Activated naive CD8-positive, alpha-beta T cell treated with anti-CD3 and anti-CD28 coated beads for 36 hours (primary cell): ENCODE measurements at places on chromosomes 2 and 18. TPM values are rescaled to one million over a fixed set of nuclear protein-coding genes. Genes with fewer than 3 reads are reported as not detected.

CCNT2 gene
- 28.3 TPM for total RNA-seq

GRCh38 chr2:218895759-218896500, 15.3 kb downstream of the WNT10A start:
- no peak for DNase-seq

- no peak for DNase-seq
Measured at GRCh38 chr2:238738917-238739316, 109.0 kb upstream of the TWIST2 start.

DNA sequence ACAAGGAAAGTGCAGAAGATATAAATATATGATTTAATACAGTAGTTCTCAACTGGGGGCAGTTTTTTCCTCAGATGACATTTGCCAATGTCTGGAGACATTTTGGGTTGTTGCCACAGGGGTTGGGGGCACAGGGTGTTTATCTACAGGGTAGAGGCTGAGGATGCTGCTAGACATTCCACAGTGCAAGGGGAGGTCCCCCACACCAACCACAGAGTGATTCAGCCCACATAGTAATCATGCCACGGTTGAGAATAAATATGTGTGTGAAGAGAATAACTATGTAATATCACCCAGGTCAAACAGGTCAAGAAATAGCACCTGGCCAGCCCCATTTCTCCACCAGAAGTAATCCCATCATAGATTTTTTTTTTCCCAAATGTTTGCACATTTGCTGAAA, 17.9 kb downstream of the DYSF start:
- DNase-seq: no peak

DNA sequence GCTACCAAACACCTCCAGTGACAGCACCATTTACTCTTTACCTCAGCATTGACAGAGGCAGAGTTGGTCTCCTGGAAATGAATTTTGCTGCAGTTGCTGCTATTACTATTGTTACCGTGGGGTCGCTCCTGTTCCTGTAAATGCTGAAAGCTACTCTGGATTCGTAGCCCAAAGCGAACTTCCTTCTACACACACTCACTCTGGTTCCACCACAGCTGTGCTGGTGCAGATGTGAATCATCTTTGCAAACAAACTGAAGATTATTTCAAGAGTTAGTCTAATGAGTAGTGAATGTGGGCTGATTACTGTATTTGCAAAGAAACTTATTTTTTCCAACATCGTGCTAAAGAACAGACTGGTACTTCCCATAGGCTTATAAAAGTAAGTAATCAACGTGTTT, 304.0 kb downstream of the LPIN1 start:
- DNase-seq: no peak

DNA sequence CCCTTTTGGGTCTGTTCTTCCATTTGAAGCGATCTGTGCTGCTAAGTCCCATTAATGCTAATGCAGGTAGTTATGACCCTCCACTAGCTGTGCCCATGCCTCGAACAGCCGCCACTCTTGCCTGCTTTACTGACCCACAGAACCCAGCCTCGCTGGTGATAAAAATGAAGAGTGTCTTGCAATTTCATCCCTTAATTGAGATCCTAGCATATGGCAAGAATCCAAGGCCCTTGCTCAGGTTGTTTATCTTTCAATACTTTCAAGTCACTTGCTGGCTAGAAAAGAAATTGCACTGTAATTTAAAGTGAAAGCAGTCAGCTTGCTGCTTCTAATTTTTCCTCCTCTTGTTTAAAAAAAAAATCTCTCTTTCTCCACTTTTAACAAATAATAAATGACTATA, 73.6 kb downstream of the ZNF521 start:
- no peak for DNase-seq

DNA sequence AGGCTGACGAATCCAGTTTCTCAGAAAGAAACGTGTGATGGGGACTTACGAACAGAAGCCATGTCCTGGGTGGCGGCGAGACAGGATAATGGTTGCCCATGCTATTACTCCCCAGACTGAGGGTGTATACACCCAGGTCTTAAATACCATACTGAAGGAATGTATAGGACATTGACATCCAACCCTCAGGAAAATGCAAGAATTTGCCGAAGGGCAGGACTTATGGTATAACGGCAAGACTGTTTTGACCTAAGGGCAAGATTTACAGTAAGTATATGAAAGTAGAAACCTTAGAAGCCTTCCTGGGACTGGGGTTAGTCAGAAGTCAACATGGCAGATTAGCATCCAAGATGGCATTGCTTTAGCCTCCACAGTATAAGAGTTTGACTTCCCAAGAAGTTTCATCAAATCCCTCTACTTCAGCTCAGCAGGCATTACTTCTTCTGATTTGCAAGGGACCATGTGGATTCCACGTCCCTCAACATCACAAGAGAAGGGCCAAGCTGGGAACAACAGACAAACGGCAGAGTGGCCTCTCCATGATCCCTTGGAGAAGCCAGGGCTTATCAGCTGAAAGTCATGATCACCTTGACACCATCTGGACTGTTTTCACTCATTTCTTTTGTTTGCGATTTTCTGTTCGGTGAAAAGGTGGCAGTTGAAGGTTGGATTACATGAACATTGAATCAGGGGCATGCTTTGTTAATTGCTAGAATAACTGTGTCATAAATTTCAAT, 21.1 kb downstream of the ST3GAL5 start:
- no peak for DNase-seq

DNA sequence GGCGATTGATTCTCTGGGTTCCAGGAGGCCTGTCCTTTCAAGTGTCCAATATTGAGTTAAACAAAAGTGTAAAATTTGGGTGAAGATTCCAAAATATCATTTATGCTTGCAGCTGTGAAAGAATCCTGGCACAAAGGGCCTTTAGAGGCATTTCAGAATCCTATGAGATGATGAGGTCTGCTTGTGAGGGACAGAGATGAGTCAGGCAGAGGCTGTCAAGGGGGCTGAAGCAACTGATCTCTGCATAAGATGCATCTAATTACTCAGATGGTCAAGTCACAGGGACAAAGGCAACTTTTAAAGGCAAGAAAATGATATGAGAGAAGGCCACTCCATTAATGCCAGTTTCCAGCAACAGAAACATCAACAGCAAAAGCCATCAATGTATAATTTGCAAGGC, 78.8 kb downstream of the FHOD3 start:
- DNase-seq: no peak

CPO gene
- not detected for total RNA-seq

ACTG2 gene
- 0.27 TPM for total RNA-seq

GRCh38 chr2:188725746-188726360, 248.3 kb upstream of the COL3A1 start:
- no peak for DNase-seq

MARCO gene
- not detected for total RNA-seq

TNFRSF11A gene
- total RNA-seq: 2.4 TPM

GRCh38 chr2:217246108-217246507, 386.2 kb upstream of the TNP1 start:
- peak; percentile 11 for DNase-seq

DNA sequence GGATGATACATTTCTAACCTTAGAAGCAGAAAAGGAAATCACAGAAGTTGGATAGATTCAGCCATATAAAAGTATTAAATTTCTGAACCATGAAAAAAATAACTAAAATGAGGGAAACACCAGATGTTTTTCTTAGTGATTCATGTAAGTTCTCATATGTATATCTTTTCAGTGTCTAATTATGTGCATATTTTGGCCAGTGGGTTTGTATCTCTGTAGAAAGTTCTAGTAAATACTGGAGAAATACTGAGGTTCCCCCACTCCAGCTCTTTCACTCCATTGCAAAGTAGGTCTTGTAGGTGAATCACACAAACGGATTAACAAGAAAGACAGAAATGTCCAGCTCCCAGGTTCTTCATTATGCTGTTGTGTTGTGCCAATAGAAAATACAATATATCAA, 222.3 kb downstream of the NEDD4L start:
- no peak for DNase-seq

DNA sequence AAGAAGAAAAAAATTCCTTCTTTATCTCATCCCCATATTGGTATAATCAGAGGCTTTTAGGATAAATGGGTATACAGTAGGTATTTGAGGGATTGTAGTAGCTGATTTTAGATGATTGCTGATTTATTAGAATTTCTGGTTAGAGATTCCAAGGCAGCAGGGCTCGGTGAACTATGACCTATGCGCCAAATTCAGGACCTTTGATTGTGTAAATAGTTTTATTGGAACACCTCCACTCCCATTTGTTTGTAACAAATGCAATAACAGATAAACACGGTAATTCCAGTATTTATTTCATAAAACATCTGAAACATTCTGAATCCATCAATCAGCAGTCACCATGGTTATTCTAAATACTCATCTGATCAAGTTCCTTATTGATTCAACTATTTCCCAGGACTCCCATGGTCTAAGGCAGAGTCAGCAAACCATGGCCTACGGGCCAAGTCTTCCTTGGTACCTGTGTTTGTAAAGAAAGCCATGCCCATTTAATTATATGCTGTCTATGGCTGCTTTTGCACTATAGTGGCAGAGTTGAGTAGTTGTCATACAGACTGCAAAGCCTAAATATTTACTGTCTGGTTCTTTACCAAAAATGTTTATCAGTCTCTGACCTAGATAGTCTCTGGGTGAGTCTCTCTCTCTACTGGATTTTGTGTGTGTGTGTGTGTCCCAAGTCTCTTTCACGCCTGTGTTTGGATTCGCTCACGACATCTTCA, 4.3 kb downstream of the MGAT5 start:
- DNase-seq: no peak

HOXD3 gene
- total RNA-seq: not detected

KCNG2 gene
- total RNA-seq: not detected

COL5A2 gene
- 3.3 TPM for total RNA-seq

SERPINB12 gene
- total RNA-seq: not detected

CD226 gene
- 57.2 TPM for total RNA-seq

DNA sequence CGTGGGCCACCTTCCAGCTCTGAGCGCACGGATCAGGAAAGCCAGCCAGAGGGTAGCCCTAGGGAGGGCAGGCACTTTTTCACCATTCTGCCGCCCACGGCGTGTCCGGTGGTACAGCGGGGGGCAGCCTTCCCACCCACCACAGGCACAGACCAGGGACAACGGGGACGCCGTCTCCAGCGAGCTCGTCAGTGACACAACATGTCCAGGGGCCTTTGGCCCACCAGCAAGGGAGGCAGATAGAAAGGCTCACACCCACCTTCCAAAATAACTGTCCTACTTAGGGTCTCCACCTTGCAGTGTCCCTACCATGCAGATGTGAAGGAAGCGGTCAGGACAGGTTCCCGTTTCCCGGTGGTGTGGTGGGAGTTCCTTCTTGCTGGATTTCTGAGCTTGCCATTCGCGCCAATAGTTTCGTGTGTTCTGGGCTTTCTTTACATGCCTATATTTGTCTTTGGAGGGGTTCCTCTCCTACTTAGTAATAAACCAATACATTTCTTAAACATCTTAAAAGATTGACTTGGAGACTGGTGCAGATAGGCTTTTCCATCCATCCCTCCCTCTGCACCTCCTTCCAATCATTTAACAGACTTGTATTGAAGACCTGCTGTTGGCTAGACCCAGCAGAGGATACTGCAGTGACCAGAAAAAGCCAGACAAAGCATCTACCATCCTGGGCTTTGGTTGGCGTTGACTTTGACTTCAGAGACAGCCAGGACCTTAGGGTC, 872 bp downstream of the ASB1 start:
- no peak for DNase-seq

SLC23A3 gene
- total RNA-seq: 1.1 TPM

DNA sequence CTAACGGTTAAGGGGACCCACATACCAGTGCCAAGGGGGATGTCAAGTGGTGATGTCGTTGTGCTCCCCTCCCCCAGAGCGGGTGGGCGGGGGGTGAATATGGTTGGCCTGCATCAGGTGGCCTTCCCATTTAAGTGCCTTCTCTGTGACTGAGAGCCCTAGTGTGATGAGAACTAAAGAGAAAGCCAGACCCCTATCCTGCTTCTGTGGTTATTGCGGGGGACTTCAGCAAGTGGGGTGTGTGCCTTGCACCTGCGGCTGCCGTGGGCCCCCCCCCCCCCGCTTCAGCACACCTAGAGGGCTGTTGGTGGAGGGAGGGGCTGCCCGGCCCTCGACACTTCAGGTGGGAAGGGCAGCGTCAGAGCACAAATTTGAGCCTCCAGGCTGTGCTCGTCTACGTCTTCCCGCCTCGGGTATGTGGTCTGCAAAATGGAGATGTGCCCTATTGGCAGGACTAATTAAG, 6.1 kb downstream of the CTDSP1 start:
- DNase-seq: no peak

BOLL gene
- total RNA-seq: not detected

DNA sequence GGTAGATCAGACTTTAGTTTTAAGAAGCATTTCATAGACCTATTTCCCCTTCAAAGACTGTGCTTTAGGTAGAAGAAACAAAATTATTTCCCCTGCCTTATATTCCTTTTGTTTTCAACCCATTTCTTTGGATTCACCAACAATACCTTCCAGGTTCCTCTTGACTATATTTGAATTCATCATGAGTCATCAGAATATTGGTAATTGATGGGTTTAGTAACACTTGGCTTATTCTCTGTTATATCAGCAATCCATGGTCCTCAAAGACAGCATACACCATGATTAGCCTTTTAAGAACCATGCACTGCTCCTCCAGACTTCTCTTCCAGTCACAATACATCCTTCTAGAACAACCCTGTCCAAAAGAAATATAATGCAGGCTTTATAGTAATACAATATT, 83.0 kb upstream of the NOSTRIN start:
- no peak for DNase-seq

GRCh38 chr18:60649842-60650536, 277.4 kb upstream of the MC4R start:
- DNase-seq: no peak

CHRNG gene
- total RNA-seq: not detected

DNA sequence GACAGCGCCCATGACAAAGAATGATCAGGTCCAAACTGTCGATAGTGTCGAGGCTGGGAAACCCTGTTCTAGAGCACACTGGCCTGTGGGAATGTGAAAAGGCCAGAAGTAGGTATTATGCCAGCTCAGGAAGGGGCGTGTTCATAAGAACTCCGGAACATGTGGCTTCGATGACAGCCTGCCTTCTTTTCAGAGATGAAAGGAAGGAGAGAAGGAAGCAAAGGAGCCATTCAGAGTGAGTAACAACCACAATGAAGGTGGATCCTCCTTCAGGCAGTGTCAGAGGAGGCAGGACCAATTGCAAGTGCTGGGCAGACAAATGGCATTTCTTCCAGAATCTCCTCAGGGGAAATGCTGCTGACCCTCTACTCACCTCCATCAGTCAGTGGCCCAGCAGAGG, 58.5 kb downstream of the NCKAP5 start:
- DNase-seq: no peak

GRCh38 chr2:168614172-168615018, 158.3 kb downstream of the CERS6 start:
- DNase-seq: no peak

DNA sequence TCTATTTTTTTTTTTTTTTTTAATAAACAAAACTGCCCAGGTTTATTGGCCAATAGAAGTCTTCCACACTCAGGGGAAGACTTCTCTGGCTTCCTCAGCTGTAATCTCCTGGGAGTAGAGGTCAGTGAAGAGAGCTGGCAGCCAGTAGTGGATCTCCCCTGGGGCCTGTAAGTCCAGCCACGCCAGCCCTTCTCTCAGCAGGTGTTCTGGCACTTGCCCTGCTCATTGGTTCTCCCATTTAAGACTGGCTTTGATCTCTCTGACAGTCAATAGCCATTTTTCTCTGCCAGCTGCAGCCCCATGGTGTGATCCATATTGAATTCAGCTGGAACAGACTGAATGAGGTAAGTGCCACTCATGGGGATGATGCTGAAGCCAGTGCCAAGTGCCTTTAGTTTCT, 170.6 kb upstream of the SPHKAP start:
- DNase-seq: no peak
